Upper lobe of left lung (tissue), 6 donors: ENCODE measurements at places on chromosomes 1 and 21. TPM values are rescaled to one million over a fixed set of nuclear protein-coding genes. Genes with fewer than 3 reads are reported as not detected.
A peak's percentile ranks its signal among the peaks of the same experiment; 100 is the strongest.

DNA sequence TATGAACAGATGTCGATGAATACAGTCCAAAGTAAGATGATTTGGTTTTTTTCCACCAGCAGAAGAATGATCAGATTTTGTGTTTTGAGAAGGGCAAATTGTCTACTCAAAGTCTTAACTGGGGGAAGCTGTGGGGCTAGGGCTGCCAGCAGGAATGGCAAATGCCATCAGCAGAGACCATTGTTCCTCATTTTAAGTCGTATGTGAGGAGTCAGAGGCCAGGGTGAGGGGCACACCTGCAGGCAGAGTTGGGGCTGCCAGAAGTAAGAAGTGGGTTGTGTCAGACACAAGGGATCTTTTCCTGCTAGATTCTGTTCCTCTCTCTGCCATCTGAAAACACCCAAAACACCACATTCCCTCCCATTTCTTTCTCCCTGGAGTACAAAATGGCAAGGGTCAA lies 8.7 kb downstream of the PARK7 start:
- DNase-seq = no peak
- no peak overlapping the region for H3K4me3 ChIP-seq
- H3K4me1 ChIP-seq = peaks cover 12% of the 10 kb centered on the region
- no peak overlapping the region for H3K27ac ChIP-seq
- H3K36me3 ChIP-seq = peaks cover 76% of the 10 kb centered on the region

- H3K27me3 ChIP-seq = no peaks in the 10 kb centered on the region
- no peaks in the 10 kb centered on the region for H3K4me1 ChIP-seq
- no peak for DNase-seq
- no peak overlapping the region for H3K4me3 ChIP-seq
- H3K36me3 ChIP-seq = no peaks in the 10 kb centered on the region
- no peak overlapping the region for H3K27ac ChIP-seq
Observed at GRCh38 chr1:9696793-9697192, 45.3 kb downstream of the PIK3CD start.

DNA sequence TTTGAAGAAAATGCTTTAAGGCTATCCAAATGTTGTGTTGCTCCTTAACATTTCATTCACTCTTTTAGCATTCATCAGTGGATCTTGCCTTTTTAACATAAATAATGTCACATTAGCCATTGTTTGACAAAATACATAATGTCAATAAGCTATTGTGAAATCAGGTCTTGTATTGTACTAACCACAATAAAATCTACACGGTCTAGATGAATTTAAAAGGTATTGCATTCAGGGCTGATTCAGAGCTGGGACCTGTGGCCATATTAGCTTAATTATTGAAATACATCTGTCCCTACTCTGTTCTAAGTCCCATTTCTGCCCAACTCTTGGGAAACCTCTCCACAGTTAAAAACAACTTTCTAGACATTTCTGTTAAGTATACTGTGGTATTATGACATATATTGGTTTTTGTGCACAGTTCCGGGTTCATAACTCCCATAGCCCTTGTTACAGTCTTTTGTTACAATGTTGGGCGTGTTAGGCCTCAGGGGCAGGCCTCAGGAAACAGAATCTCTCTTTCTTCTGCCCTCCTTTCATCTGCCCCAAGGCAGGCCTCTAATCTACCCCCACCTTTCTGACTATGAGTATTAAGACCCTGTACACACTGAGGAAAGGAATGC lies 44.7 kb upstream of the CITED4 start:
- no peak for DNase-seq
- H3K27ac ChIP-seq = no peak overlapping the region
- H3K4me1 ChIP-seq = no peaks in the 10 kb centered on the region
- no peaks in the 10 kb centered on the region for H3K27me3 ChIP-seq
- no peaks in the 10 kb centered on the region for H3K36me3 ChIP-seq
- H3K4me3 ChIP-seq = no peak overlapping the region

GRCh38 chr1:57832612-57833011 lies 408.8 kb upstream of the DAB1 start:
- H3K27ac ChIP-seq = no peak overlapping the region
- no peaks in the 10 kb centered on the region for H3K27me3 ChIP-seq
- no peaks in the 10 kb centered on the region for H3K36me3 ChIP-seq

- no peaks in the 10 kb centered on the region for H3K36me3 ChIP-seq
- H3K4me3 ChIP-seq = no peak overlapping the region
- H3K4me1 ChIP-seq = peaks cover 11% of the 10 kb centered on the region
- H3K27ac ChIP-seq = peak overlapping the region; percentile 6
Observed at GRCh38 chr1:61708953-61709907, 15.7 kb downstream of the TM2D1 start.

- no peaks in the 10 kb centered on the region for H3K36me3 ChIP-seq
- H3K4me1 ChIP-seq = peaks cover 25% of the 10 kb centered on the region
- H3K27me3 ChIP-seq = no peaks in the 10 kb centered on the region
- peak within 1 kb of the TSS; percentile 1 for H3K4me3 ChIP-seq
Observed at GRCh38 chr21:26967062-26967913, at the start of gene ADAMTS5. Gene ADAMTS5, minus strand, starts transcription at chr21:26967088. Its CDS starts 697 bp downstream, at chr21:26966391.

DNA sequence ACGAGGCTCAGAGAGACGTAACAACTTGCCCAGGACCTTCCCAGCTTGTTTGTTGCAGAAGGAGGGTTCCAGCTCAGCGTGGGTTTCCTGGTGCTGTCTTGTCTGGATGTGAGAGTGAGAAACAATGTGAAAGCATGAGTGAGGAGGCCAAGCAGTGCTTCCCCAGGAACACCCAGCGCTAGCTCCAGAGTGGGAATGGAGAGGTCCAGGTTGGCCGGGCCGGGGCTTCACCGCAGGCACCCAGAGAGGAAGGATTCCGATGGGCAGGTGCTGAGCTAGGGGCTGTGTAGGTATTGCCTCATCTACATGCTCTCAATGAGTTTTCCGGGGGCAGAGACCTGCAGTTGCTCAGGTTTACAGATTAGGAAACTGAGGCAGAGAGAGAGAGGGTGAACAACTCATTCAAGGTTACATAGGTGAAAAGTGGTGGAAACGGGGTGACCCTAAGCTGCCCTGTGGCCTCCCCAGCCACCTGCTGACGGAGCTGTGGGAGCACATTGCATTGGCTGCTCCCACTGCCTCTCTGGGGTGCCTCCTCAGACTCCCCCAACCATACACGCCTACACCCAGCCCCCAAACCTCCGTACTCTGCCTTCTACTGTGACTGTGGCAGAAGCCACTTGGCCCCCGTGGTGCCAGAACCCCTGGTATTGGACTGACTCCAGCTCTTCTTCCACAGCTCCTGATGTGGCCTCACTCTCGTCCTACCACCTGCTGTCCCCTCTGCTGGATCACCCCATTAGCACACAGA lies 51.2 kb downstream of the B3GALT5 start:
- H3K27ac ChIP-seq = no peak overlapping the region
- no peak for DNase-seq
- no peak overlapping the region for H3K4me3 ChIP-seq

DNA sequence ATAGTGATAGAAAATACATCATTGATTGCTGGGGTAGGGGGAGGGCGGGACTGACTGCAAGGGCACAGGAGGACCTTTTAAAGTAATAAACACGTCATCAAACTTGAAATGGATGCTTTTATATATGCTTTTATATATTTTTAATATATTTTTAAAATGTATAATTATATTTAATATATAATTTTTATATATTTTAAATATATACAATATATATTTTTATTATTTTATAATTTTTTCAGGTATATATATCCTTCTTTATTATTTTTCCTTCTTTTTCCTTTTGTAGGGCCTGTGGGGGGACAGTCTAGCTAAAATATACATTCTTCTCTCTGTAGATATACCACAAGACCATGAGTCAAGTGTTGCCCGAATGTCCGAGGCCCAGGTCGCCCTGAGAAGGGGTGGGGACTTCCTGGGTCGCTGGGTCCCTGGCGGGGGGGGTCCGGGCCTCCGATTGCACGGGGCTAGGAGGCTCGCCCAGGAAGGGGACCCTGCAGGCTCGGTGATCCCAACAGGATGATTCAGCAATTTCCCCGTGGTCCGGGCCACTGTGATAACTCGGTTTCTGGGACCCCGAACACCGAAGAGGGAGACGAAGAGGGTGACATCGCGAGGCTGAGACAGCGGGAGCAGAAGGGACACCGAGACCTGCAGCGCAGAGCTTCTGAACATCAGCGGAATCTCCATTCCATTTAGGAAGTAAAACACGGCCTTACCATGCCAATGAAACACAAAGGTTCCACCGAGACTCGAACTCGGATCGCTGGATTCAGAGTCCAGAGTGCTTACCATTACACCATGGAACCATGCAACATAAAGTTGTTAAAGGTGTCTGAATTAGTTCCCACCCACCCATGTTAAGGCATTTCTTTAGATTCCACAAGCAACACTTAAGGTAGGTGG lies 112.5 kb upstream of the NBPF11 start:
- no peak overlapping the region for H3K4me3 ChIP-seq
- H3K36me3 ChIP-seq = no peaks in the 10 kb centered on the region
- DNase-seq = peak; percentile 45

DNA sequence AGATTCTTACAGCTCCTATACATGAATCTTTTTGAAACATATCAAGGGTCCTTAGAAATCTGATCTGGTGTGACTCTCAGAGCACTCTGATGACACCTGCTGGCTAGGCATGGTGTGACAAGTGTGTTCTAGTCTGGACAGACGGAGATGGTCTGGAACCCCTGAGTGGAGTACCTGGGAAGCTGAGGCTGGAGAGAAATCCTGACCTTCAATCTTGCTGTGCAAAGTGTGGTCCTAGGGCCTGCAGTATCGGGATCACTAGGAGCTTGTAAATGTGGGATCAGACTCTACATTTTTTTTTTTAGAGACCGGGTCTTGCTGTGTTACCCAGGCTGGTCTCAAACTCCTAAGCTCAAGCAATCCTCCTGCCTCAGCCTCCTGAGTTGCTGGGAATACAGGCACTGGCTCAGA lies 78.6 kb upstream of the SOD1 start:
- H3K36me3 ChIP-seq = no peaks in the 10 kb centered on the region
- no peaks in the 10 kb centered on the region for H3K4me1 ChIP-seq
- no peak overlapping the region for H3K4me3 ChIP-seq

DNA sequence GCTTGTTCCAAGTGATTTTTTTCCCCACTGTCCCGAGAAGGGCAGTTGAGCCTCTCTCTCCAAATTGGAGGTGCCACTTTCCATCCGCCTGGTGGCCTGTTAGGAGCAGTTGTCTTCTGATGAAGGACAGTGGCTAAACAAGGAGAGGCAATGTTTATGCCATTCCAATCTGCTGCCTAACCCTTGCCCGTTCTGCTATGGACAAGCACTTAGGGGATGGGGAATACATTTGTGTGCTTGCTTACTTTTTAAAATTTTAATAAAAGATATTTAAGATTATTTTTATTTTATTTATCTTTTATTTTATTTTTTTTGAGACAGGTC lies 12.0 kb downstream of the COQ8A start:
- H3K27me3 ChIP-seq = no peaks in the 10 kb centered on the region
- no peak overlapping the region for H3K4me3 ChIP-seq
- H3K36me3 ChIP-seq = no peaks in the 10 kb centered on the region
- DNase-seq = no peak

- H3K27ac ChIP-seq = peak overlapping the region; percentile 76
- no peak for DNase-seq
- H3K27me3 ChIP-seq = no peaks in the 10 kb centered on the region
- peaks cover 26% of the 10 kb centered on the region for H3K4me1 ChIP-seq
- H3K4me3 ChIP-seq = no peak overlapping the region
Observed at GRCh38 chr21:33374450-33375096, 28.6 kb upstream of the IFNGR2 start.

GRCh38 chr1:87638636-87639035 lies 310.0 kb downstream of the LMO4 start:
- DNase-seq = no peak
- no peaks in the 10 kb centered on the region for H3K27me3 ChIP-seq
- H3K4me1 ChIP-seq = no peaks in the 10 kb centered on the region
- H3K27ac ChIP-seq = no peak overlapping the region
- H3K36me3 ChIP-seq = no peaks in the 10 kb centered on the region
- H3K4me3 ChIP-seq = no peak overlapping the region

GRCh38 chr1:41045740-41046139 lies 24.2 kb upstream of the SLFNL1 start:
- H3K4me3 ChIP-seq = no peak overlapping the region
- H3K27me3 ChIP-seq = no peaks in the 10 kb centered on the region
- DNase-seq = peak; percentile 68
- peak overlapping the region; percentile 81 for H3K27ac ChIP-seq

DNA sequence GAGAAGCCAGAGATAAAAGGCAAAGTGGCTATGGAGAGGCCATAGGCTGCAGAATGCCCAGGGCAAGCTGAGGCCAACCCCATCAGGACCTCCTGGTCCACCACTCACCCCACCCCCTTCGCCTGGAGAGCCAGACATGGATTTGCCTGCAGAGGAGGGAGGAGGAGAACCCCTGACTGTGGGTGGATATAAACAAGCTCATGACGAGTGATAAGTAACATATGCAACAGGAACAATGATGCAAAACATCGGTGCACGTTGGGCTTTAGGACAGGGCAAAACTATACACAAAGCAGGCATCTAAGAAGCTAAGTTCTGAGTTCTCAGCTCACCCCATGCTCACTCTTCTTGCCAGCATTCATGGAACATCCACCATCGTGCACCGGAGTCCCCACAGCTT lies 150.3 kb downstream of the ETS2 start:
- H3K4me3 ChIP-seq = no peak overlapping the region
- H3K27me3 ChIP-seq = no peaks in the 10 kb centered on the region
- H3K27ac ChIP-seq = peak overlapping the region; percentile 82
- no peak for DNase-seq
- H3K36me3 ChIP-seq = no peaks in the 10 kb centered on the region

DNA sequence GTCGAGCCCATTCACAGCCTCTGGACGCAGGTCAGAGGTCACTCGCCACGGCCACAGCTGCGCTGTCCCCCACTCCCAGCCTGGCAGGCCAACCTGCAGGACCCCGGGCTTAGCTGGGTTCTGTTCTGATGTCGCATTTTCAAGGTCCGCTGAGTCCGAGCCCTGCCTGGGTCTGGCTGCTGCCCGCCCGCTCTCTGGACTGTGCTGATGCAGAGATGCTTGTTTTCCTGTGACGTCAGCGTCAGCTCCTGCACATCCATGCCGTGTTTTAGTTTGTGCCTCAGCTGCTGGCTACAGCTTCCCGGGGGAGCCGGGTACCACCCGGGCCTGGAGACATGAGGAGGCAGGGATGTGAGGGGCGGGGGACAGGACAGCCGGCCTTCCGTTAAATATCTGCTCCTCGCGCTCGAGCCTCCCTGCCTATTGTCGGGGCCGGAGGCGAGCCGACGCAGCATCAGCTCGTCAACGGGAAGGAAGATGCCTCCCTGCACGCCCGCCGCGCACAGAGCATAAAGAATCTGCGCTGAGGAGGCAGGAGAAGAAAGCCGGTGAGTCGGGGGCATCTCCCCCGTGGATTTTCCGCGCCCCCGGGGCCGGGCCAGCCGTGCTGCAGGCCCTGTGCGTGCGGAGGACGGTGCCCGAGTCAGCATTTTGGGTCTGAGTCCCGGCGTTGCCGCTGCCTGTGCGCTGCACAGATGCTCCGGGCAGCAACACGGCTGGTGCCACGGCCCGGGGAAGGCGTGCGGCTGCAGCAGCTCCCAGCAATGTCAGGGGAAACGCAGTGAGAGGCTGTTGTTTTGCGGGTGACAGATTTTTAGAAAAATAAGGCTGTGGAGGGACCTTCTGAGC lies 23.4 kb downstream of the PRKCZ start:
- H3K27me3 ChIP-seq = no peaks in the 10 kb centered on the region
- H3K27ac ChIP-seq = no peak overlapping the region
- H3K36me3 ChIP-seq = peaks cover 2% of the 10 kb centered on the region
- DNase-seq = peak; percentile 81
- H3K4me1 ChIP-seq = no peaks in the 10 kb centered on the region
- no peak overlapping the region for H3K4me3 ChIP-seq

Gene LAMC1
- total RNA-seq = 92.0 TPM

Gene GLUL
- total RNA-seq = 1,831 TPM

Gene USP48
- total RNA-seq = 39.1 TPM

Gene CHODL
- total RNA-seq = not detected

Gene RIPPLY3
- total RNA-seq = 1.5 TPM

Gene VWA1
- 64.6 TPM for total RNA-seq

Gene LRRC47
- total RNA-seq = 37.2 TPM

Gene SLC30A10
- not detected for total RNA-seq

Gene RFX5
- total RNA-seq = 38.8 TPM

Gene CRYAA
- not detected for total RNA-seq
